ENCODE measurements at places on chromosomes 5 and 9. TPM values are rescaled to one million over a fixed set of nuclear protein-coding genes. Genes with fewer than 3 reads are reported as not detected.

DNA sequence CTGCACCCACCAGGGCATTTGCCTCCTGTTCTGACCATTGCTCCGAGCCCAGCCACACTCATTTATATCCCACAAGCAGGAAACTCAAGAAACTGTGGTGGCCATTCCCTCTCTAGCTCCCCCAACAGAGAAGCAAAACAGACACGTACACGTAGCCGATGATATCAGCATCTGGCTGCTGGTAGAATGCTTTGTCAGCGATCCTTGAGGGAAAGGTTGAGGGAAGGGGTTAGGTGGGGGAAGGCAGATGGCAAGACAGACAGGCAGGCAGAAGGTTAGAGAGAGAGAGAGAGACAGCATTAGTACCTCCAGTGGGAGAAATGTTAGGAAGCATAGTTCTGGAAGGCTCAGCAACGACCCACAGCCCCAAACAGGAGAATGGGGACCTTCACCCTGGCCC is 7.8 kb downstream of the HIGD2A start:
- no peak for DNase-seq

DNA sequence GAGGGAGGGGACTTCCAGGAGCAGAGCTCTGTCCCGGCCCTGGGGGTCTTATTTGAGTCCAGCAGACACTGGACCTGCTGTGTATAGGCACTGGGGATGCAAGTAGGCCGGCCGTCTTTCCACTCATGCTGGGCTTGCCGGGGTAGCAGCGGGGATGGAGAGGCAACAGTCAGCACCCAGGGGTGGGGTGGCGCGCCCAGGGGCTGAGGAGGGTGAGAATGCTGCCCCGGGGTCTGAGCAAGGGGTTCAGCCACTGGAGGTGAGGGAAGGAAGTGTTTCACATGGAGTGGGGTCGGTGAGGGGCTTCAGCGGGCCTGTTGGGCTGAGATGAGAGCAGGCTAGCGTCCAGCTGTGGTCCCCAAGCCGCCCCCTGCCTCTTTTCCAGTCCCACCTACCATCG is 88.8 kb downstream of the HMCN2 start:
- no peak for DNase-seq

GRCh38 chr5:159262472-159262858 is 625 bp upstream of the UBLCP1 start:
- no peak for DNase-seq

GRCh38 chr5:56323505-56323904 is 90.4 kb upstream of the ANKRD55 start:
- DNase-seq = no peak

GRCh38 chr5:148963664-148964063 is 99.2 kb downstream of the SH3TC2 start:
- no peak for DNase-seq

GRCh38 chr5:57836331-57836730 is 353.7 kb upstream of the ACTBL2 start:
- no peak for DNase-seq

DNA sequence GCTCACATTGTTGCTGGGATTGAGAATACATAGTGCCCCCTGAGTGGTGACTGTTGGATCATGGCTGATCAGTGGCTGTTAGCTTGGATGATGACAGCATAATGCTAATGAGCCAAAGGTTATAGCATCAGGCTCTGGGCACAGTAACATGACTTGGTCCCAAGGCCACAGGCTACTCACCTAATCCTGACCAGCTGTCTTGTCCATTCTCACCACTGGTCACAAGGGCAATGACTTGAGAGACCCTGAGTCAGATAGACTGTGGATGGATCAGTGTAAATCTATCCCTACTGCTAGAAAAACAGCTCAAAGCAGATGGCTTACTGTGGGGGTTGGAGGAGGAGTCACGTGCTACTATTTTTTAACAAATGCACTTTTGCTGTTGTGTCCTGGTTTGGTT is 74.7 kb downstream of the AOPEP start:
- no peak for DNase-seq

DNA sequence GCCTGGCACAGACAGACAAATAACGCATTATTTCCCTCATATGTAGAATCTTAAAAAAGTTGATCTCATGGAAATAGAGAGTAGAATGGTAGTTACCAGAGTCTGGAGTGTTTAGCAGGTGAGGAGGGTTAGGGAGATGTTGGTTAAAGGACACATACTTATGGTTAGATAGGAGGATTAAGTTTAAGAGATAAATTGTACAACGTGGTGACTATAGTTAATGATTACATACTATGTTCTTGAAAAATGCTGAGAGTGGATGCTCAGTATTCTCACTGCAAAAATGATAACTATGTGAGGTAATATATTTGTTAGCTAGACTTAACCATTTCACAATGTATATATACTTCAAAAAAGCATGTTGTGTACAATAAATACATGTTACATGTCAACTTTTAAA is 38.0 kb downstream of the CERT1 start:
- DNase-seq = no peak

DNA sequence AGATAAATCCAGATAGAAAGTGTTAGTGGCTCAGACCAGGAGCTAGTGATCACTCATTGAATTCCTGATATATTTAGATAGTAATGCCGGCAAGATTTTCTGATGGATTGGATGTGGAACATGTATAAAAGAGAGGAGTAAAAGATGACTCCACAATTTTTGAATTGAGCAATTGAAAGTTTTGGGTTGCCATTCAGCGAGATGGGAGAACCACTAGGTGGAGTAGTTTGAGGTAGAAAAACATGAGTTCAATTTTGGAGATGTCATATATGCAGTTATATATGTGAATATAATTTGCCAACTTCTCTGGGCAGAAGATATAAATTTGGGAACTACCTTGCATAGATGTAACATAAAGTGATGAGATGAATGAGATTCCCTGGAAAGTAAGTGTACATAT is 502.5 kb upstream of the SEMA6A start:
- DNase-seq = no peak

- DNase-seq = no peak
These were observed 595.2 kb upstream of the ARRDC3 start for GRCh38 chr5:91978221-91978882.

DNA sequence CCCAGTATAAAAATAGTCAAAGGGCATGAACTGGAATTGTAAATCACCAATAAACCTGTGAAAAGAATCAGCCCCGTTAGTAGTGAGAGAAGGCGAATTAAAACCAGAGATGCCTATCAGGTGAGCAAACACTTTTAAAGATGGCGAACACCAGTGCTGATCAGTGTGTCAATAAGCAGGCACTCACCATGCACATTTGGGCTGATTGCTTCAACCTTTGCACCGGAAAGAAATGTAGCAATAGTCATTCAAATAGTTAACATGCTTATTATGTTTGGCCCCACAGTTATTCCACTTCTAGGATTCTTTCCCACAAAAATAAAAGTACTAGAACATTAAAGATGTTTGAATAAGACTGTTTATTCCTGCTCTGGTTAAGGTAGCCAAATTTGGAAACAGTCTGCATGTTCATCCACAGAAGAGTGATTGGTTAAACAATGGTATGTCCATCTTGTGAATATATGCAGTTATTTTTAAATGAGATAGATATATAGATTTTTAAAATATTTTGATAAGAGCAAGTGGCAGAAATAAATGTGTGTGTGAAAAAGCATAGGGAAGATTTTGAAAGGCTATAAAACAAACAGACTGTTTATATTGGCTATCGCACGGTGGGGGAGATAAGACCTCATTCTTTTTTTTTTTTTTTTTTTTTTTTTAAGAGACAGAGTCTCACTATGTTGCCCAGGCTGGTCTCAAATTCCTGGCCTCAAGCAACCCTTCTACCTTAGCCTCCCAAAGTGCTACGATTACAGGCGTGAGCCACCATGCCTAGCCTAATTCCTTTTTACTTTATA is 112.2 kb downstream of the PIP5K1B start:
- DNase-seq = no peak

- no peak for DNase-seq
These were observed at the start of gene PAEP for GRCh38 chr9:135561391-135562234. Gene PAEP, plus strand, starts transcription at chr9:135561756.

DNA sequence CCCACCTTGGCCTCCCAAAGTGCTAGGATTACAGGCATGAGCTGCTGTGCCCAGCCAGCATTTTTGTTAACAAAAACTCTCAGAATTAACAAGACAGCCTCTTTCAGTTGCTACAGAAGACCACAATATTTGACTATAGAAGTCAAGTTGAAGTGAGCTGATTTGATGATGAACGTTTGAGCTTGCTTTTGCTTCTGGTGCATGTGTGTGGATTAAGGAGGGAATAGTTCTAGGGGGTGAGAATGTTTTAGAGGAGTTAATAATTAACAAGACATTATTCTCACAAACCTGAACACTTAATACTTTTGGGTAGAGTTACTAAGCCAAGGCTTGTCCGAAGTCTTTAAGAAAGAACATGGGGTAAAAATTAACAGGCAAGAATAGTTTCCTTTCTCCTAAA is 191.6 kb downstream of the TENT4A start:
- no peak for DNase-seq

DNA sequence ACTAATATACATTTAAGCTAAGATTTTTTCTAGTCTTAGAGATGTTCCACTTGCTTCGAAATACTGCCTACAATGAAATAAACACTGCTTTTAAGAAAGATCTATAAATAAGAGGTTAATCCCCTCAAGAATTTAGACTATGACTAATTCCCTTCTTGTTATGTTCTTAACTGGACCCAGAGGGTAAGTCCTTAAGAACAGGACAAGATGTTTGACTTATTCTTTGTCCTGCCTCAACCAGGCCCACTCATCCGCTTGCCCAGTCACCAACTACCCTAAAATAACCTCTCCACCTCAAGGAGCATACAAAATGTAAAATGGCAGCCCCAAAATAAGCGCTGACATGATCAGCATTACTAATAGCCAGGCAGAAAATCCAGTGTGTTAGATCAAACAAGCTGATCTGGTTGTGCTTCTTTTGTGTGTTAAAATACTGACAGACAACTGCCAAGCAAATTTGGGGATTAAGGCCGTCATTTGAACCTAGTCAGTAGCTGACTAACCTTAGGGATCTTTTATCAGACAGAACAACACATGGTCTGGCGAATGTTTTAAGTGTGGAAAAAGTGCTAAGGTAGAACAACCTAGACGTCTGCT is 93.7 kb upstream of the SMC5 start:
- no peak for DNase-seq

DNA sequence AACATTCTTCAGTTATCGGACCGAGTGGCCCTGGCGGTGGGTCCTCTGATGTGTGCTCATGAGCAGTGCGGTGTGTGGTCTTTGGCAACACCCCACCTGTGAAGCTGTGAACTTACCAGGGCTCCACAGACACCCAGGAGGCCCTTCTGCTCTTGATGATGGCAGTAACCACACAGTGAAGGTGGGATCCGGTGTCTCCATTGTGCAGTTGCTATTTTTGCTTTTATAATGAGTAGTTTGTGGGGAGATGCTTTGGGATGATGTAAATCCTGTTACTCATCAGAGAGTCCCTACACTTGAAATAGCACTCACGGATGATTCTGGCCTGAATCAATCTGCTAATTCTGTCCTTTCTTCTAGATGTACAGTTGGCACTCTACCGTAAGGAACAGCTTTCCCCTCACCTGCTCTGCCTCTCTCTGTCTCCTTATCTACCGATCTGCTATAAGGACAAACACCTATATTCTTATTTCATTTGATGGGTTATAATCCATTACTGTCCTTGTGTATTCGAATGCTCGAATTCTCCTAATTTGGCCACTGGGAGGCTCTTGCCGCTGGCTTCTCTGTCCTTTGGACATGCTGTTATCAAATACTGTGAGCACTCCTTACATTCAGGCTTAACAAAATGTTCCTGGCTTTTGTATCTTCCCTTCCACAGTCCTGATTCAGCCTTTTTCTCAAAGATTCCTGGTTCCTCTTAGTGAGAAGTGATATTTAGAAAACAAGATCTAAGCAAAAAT is 20.2 kb downstream of the ATPSCKMT start:
- DNase-seq = no peak

GRCh38 chr9:91038483-91039124 is 237.0 kb downstream of the SYK start:
- DNase-seq = no peak

DNA sequence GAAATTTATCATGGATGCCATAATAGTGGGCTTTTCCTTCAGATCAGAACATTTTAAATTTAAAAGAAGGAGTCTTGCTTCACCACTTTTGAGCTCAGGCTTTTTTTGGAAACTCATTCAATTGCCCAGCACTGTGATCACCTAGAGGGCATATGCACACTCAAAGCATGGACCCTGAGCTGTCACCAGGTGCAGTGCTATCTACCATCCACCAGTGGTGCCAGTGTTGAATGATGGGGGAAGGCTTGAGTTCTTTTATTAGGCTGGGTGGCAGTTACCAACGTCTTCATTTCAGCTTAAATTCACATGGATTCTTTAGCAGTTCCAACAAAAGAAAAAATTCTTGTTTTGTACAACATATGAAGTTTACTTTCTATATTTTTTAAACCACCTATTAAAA is 164.1 kb downstream of the CFAP90 start:
- DNase-seq = no peak

- no peak for DNase-seq
These were observed 235.0 kb downstream of the ADAMTS6 start for GRCh38 chr5:65246741-65247140.

GRCh38 chr5:95984287-95984938 is 22.8 kb upstream of the ELL2 start:
- DNase-seq = no peak

GRCh38 chr5:5881294-5881693 is 458.8 kb downstream of the ICE1 start:
- DNase-seq = no peak

DNA sequence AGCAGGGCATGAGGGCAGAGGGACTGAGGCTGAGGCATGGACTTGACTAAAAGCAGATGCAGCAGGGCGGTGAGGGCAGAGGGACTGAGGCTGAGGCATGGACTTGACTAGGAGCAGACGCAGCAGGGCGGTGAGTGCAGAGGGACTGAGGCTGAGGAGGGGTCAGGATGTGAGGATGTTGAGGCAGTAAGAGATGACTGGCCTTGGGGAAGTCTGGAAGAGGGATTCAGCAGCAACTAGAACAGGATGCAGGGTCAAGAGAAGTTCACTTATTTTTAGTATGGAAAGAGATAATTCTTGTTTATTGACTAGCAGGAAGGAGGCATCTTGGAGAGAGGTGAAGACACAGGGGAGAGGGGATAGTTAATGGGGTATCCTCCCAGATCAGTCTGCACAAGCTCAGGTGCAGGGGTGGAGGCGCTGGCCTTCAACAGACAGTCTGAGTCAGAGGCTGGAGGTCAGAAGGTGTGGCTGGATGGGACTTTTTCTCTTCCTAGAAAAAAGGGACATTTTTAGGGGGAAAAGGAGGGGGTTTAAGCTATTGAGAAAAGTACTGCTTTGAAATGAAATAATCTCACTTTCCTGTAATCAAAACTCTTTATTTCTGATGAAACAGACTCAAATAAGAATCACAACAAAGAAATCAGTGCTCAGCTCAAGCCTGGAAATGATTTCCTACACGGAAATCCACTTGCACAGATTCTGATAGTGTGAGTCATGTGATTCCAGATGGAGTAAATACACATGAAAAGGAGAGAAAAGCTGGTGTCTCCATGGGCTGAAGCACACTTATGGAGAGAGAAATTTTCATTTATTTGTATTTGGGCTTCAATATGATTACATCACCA is 130.9 kb downstream of the PALM2AKAP2 start:
- no peak for DNase-seq

SOWAHA gene
- total RNA-seq = not detected

CDX1 gene
- not detected for total RNA-seq

IL3 gene
- not detected for total RNA-seq

EIF4E1B gene
- not detected for total RNA-seq

SPATA31C1 gene
- total RNA-seq = not detected

PCDHGA5 gene
- 2.3 TPM for total RNA-seq

IFNA2 gene
- not detected for total RNA-seq

TRIM32 gene
- 7.4 TPM for total RNA-seq

C5orf58 gene
- not detected for total RNA-seq

DNM1 gene
- 9.7 TPM for total RNA-seq

C1QTNF2 gene
- total RNA-seq = 0.31 TPM

All from esophagus squamous epithelium (tissue), 5 donors.